GM13976 (cell line): ENCODE measurements at places on chromosomes 3 and 15.

GRCh38 chr15:65189102-65189740, 4.1 kb upstream of the CLPX start:
- DNase-seq, result peak; percentile 69

DNA sequence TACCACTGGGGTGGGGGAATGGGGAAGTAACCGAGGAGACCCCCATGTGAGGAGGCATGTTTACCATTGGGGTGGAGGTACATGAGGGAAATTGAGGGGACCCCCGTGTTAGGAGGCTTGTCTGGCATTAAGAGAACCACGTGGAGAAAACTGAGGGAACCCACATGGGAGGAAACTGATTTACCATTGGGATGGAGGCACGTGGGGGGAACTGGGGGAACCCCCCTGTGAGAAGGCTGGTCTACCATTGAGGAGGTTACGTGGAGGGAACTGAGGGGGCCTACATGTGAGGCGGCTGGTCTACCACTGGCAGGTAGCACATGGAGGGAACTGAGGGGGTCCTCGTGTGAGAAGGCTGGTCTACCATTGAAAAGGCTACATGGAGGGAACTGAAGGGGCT, 159.4 kb downstream of the FBLN2 start:
- DNase-seq, result no peak

GRCh38 chr3:124298951-124299350, 307.0 kb upstream of the ROPN1 start:
- no peak for DNase-seq

- DNase-seq, result no peak
These were observed 527.5 kb downstream of the NAALADL2 start for GRCh38 chr3:175386630-175387029.

DNA sequence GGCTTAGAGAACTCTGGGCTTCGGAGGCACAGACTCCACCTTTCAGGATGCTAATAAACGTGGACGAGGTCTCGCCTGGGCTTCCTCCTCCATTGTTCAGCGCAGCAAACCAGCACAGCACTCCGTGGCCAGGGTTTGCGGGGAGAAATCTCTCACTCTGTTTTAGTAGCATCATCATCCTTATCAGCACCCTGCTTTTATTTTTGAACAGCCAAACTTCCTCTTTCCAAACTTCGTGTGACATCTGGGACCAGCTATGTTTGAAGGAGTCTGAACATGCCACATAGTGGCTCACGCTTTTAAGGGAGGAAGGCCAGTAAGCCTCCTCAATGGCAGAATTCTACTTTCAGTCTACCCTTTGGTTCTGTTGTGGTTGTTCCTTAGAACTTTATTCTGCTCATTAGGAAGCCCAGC, 149.0 kb downstream of the PGPEP1L start:
- DNase-seq, result no peak

- DNase-seq, result no peak
These were observed 22.7 kb downstream of the TMEM207 start for GRCh38 chr3:190426806-190427507.

GRCh38 chr3:169558371-169558770, 105.1 kb downstream of the MECOM start:
- DNase-seq, result no peak

- DNase-seq, result no peak
These were observed 14.4 kb downstream of the GK5 start for GRCh38 chr3:142211034-142211433.

GRCh38 chr3:55369141-55369847, 117.8 kb downstream of the WNT5A start:
- no peak for DNase-seq

- no peak for DNase-seq
These were observed 152.9 kb upstream of the RBMS3 start for GRCh38 chr3:29128001-29128400.

GRCh38 chr3:9623148-9623547, 26.2 kb upstream of the MTMR14 start:
- DNase-seq, result no peak

DNA sequence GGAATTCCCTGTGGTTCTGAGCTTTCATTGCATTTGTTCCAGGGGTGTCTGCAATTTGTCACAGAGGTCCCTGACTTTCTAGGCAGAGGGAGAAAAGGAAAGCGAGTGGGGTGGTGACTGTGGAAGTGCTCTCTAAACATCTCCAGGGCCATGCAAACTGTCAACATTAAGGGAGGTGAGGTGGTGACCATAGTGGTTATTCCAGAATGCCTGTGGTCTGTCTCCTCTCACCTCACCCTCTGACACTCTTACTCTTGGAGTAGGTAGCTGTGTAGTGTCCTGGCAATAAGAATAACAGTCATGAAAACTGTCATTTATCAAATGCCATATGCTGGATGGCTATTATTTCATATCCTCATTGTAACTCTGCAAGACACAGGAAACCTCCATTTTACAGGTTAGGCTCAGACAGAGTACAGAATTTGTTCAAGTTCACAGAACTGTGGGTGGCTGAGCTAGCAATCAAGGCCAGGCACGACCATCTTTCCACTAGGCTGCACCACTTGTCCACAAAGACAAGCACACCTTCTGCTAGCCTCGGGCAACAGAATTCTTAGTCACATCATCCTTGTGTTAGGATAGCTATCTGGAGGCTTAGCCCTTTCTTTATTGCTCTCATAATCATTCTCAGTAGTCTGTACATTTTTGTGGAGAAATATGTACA, 179.4 kb downstream of the CD47 start:
- peak; percentile 38 for DNase-seq

- DNase-seq, result no peak
These were observed 8.9 kb downstream of the CPA3 start for GRCh38 chr3:148873977-148874376.

- DNase-seq, result no peak
These were observed 709 bp downstream of the SCAMP5 start for GRCh38 chr15:74995779-74996765.

DNA sequence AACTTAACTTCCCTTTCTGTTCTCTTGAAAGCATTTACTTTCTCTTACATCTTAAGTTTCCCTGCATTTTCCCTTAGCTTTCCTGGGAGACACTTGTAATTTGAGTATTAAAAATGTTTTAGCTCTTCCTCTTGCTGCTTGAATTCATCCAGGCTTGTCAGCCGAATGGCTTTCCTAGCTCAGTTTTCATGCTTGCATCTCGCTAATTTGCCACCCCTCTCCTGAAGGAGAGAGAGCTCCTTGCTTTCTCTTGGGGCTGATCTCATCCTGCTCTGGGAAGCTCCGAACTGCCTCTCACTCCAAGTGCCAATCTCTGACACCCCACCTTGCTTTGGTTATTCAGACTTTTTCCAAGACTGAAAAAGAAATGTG, 374.6 kb upstream of the TBL1XR1 start:
- no peak for DNase-seq

GRCh38 chr3:107985496-107985895, 105.3 kb downstream of the CD47 start:
- no peak for DNase-seq

GRCh38 chr3:64056606-64057180, 33.4 kb upstream of the PSMD6 start:
- DNase-seq, result no peak

DNA sequence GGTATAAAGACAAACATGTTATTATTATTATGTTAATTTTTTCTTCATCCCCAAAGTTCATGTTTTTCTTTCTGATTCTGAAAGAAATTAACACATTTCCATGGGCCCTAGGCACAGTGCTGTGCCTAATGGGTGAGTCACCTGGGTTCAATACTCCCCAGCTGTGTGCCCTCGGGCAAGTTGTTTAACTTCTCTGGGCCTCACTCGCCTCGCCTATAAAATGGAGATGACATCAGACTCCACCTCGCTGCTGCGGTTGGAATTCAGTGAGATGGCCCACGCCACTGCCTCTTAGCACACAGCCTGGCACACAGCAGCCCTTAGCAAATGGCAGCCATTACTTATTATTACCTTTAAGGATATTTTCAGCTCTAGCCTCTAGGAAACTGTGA, 22.6 kb downstream of the DNASE1L3 start:
- no peak for DNase-seq

DNA sequence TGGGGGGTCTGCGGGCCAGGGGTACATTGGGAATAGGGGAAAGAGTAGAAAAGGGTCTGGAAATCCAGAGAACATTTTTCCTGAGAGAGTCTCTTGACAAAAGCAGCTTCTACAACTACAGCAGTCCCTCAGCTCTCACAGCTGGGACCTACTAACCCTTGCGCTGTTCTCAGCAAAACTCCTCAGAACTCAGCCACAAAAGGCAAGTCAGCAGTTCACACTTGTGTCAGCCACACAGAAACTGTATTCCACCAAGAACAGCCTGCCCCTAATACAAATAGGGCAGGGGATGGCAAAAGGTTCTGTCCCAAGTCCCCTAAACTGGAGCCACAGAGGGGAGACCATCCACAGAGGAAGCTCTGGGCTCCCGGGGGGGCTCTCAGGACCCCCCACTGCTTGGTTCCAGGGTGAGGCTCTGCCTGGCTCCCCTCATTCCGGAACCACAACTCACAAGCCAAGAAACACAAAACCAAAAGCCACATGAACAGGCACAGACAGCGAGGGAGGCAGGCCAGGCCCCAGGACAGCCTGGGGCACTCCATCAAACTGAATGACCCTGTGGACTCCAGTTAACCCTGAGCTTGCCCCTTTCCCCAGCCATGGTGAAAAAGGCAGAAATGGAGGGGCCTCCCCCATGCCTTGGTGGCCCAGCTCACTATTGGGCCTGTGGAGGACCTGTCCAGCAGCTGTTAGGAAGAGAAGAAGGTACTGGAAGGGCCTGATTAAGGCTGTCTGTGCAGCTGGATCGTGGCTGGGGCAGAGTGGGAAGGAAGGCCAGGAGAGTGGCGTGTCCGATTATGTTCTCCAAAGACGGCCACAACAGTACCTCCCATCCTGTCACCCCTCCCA, 162.0 kb downstream of the CHSY1 start:
- no peak for DNase-seq

GRCh38 chr3:24586920-24587319, 92.3 kb upstream of the THRB start:
- no peak for DNase-seq

DNA sequence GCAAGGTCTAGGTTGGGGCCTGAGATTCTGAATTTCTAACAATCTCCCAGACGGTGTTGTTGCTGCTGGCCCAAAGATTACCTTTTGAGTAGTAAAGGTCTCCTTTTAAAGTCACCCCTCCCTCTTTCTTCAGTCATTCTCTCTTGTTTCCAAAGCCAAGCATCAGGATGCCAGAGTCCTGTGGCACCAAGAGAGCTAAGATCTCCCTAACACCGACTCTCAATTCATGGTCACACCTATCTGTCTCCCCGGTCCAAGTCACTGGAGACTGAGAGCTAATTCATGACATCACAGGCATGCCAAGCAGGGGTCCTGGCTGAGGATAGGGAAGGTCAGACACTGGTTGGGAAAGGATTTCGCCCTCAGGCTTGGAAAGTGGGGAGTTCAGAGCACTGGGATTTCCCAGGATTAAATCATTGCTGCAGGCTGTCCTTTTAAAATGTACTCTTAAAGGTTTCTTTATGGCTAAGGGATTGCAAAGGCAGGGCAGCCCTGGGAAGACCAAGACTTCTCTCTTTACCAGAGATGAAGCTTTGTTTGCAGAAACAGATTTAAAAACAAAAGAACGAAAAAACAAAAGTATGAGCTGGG, 7.3 kb downstream of the SHOX2 start:
- DNase-seq, result no peak

DNA sequence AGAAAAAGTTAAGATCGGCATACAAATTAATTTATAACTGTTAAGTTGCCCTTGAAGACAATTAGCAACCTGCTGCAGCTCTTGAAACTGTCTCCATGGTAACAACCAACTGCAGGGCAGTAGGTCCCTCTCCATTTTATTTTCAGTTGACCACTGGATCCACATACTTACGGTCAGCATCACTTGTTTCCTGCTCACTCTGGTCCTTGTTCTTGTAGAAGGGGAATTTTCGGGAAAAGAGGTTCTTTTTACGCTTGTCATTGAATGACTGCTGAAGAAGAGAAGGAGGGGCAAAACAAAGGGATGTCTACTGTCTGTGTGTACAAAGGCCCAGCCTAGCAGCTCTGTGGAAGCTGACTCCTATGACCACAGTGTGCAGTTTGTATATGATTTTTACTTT, 46.8 kb upstream of the MELTF start:
- DNase-seq, result no peak

DNA sequence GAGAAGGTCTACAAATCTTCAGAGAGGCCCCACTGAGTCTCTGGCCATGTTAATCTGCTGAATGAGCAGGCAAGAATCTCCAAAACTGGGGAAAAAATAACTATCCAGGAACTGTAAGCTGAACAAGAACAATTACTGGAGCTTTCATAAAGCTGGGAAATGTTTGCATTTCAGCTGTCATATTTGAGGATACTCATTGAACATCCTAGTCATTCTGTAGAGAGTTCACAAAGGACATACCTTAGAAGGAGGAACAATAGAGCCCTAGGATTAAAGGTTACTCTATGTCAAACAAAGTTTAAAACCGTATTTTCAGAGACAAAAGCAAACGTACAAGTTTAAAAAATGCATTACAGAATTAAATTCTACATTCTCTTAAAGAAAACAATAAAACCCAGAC, 257.5 kb downstream of the SCAPER start:
- no peak for DNase-seq

- DNase-seq, result no peak
These were observed 14.8 kb downstream of the GK5 start for GRCh38 chr3:142210608-142211007.

DNA sequence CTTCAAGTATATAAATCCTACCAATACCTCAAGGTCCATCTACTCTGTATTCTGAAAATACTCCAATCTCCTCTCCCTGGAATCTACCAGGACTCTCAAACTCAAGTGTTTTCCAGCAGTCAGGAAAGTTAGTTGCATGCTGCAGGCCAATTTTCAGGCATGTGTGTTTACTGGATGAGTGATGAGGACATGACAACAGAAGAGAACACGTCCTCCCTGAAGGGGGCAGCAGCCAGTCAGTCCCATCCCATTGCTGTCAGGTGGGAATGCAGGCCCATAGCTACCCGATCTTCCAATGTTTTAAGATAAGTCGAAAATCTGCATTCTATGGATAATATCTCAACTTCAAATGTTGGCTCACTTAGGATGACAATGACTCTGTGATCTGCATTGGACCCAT, 496.2 kb downstream of the FHIT start:
- no peak for DNase-seq

DNA sequence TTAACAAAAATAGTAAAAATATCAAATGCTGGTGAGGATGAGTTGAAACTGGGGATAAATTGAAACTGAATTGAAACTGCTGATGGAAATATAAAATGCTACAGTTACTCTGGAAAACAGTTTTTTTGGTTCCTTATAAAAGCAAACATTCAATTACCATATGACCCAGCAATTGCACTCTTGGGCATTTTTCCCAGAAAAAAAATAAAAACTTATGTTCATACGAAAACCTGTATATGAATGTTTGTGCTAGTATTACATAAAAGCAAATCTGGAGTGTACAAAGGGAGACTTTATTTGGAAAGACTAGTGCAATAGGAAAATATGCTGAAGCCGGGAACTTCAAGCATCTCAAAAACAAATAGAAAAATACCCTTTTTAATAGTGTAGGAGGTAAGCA, 857.9 kb upstream of the CADM2 start:
- no peak for DNase-seq

DNA sequence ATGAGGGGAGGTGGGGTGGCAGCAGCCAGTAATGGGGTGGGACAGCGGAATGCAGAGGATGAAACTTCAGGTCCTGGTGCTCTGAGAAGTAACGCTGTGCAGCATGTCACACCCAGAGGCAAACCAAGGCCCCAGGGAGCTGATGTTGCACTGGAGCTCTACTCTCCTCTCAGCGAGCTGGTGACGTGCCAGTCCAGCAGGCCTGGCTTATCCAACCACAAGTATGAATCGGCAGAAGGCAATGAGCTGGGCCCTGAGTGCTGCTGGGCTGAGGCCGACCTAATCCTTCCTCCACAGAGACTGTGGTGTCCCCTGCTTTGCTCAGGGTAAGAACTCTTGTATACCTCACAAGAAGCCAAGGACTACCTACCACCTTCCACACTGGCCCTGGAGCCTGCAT, 30.5 kb downstream of the CD86 start:
- no peak for DNase-seq
